ENCODE measurements at places on chromosomes 5 and 9.

DNA sequence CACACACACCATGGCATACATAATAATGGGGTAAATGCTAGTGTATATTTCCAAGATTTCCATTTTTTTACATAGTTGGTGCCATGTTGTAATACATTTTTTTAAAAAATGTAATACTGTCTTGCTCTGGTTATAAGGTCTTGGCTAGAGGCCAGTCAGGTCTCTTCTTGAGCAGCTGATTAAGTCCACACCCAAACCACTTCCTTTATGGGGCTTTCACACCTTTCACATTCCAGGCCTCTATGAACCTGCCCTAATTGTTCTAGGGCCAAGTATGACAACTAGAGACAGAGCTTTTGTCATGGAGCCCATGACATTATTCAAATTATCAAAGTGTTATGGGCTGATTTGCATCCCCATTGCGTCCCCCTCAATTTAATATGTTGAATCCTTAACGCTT, 495.6 kb upstream of the CTNND2 start:
- H3K27me3 ChIP-seq, result no peaks in the 10 kb centered on the region
- DNase-seq, result no peak
- no peaks in the 10 kb centered on the region for H3K36me3 ChIP-seq

DNA sequence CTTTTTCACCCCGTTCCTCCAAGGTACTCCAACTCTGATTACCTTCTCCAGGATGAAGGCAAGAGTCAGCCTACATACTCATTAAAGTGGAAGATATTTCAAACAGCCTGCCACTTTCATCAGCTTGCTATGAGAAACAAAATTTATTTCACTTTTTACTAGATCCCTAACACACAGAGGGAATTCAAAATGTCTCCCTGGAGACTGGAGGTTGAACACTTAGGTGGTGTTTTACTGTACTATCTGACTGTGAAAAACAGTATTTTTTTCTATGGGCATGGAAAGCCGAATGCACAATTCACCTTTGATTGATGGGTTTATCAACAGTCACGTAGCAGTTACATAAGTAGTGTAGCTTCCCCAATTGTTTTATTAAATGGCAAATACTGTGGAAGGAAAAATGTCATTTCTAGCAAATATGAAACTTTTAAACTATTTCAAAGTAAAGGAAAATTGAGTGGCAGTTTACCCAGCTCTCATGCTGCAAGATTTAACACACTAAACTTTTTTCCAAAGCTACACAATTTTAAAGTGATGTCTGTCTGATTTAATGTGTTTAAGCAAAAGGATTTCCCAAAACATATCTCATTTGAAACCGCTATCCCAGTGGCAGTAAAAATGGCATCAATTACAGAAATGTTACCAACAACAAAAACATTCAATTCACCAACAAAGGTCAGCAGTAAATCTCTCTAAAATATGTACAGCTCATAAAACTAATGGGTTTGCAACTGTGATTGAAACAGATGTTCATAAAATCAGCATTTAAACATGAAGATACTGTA, 125.0 kb upstream of the TLE4 start:
- DNase-seq, result no peak
- H3K36me3 ChIP-seq, result no peaks in the 10 kb centered on the region
- no peak overlapping the region for H3K4me3 ChIP-seq
- H3K27ac ChIP-seq, result no peak overlapping the region
- no peaks in the 10 kb centered on the region for H3K27me3 ChIP-seq
- H3K4me1 ChIP-seq, result no peaks in the 10 kb centered on the region

GRCh38 chr5:179265514-179266290, 79.6 kb downstream of the ADAMTS2 start:
- no peak overlapping the region for H3K27ac ChIP-seq
- no peaks in the 10 kb centered on the region for H3K36me3 ChIP-seq
- no peaks in the 10 kb centered on the region for H3K27me3 ChIP-seq
- no peak for DNase-seq
- H3K4me1 ChIP-seq, result no peaks in the 10 kb centered on the region

GRCh38 chr9:107755246-107755645, 265.7 kb upstream of the KLF4 start:
- H3K4me3 ChIP-seq, result no peak overlapping the region
- no peaks in the 10 kb centered on the region for H3K27me3 ChIP-seq
- H3K4me1 ChIP-seq, result no peaks in the 10 kb centered on the region
- no peak for DNase-seq
- no peaks in the 10 kb centered on the region for H3K36me3 ChIP-seq

- H3K27me3 ChIP-seq, result no peaks in the 10 kb centered on the region
- no peaks in the 10 kb centered on the region for H3K36me3 ChIP-seq
- no peaks in the 10 kb centered on the region for H3K4me1 ChIP-seq
- DNase-seq, result no peak
- H3K4me3 ChIP-seq, result no peak overlapping the region
These were observed 437.5 kb downstream of the TMEM232 start for GRCh38 chr5:110288766-110289511.

- no peaks in the 10 kb centered on the region for H3K4me1 ChIP-seq
- no peaks in the 10 kb centered on the region for H3K36me3 ChIP-seq
- no peak overlapping the region for H3K4me3 ChIP-seq
- H3K27me3 ChIP-seq, result no peaks in the 10 kb centered on the region
- DNase-seq, result no peak
- H3K27ac ChIP-seq, result no peak overlapping the region
These were observed 27.1 kb upstream of the N4BP3 start for GRCh38 chr5:178086266-178086665.

- no peak overlapping the region for H3K27ac ChIP-seq
- H3K36me3 ChIP-seq, result no peaks in the 10 kb centered on the region
- H3K4me1 ChIP-seq, result no peaks in the 10 kb centered on the region
- DNase-seq, result no peak
- H3K4me3 ChIP-seq, result no peak overlapping the region
These were observed 43.6 kb downstream of the GRIA1 start for GRCh38 chr5:153534102-153534501.

GRCh38 chr9:127305838-127306226, 41.3 kb downstream of the GARNL3 start:
- H3K4me1 ChIP-seq, result no peaks in the 10 kb centered on the region
- no peaks in the 10 kb centered on the region for H3K27me3 ChIP-seq
- H3K36me3 ChIP-seq, result no peaks in the 10 kb centered on the region
- DNase-seq, result no peak
- H3K27ac ChIP-seq, result no peak overlapping the region

DNA sequence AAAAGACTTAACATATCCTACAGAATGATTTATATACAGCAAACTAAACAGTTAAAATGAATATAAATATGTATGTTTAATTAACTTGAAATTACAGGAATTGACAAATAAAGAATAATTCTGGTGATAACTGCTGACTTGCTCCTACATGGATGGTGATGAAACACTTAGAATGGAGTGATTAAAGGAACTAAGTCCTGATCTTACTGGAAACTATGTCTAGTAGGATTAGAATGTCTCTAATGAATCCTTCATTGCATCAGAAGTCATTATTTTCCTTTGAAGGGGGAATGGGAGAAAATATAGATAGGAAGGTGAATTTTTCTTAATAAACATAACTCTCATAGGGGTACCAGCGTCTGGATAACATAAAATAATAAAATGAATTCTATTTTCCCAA, 77.1 kb downstream of the CAMK4 start:
- no peak overlapping the region for H3K4me3 ChIP-seq
- H3K27ac ChIP-seq, result no peak overlapping the region
- no peaks in the 10 kb centered on the region for H3K27me3 ChIP-seq
- peaks cover 7% of the 10 kb centered on the region for H3K4me1 ChIP-seq
- no peak for DNase-seq

GRCh38 chr5:174724484-174725260, at the start of gene MSX2:
Gene MSX2, plus strand, starts transcription at chr5:174724582. Its CDS starts 78 bp downstream, at chr5:174724660.
- no peak for DNase-seq
- no peak within 1 kb of the TSS for H3K27ac ChIP-seq
- peaks cover 12% of the 10 kb centered on the region for H3K4me1 ChIP-seq
- peaks cover 43% of the 10 kb centered on the region for H3K27me3 ChIP-seq

- H3K4me3 ChIP-seq, result no peak overlapping the region
- DNase-seq, result no peak
- no peaks in the 10 kb centered on the region for H3K27me3 ChIP-seq
- no peaks in the 10 kb centered on the region for H3K36me3 ChIP-seq
- no peak overlapping the region for H3K27ac ChIP-seq
These were observed 440.6 kb upstream of the IZUMO3 start for GRCh38 chr9:24986331-24986730.

GRCh38 chr9:70954126-70954525, 167.3 kb downstream of the TRPM3 start:
- no peaks in the 10 kb centered on the region for H3K36me3 ChIP-seq
- H3K4me3 ChIP-seq, result no peak overlapping the region
- H3K27me3 ChIP-seq, result no peaks in the 10 kb centered on the region
- no peak overlapping the region for H3K27ac ChIP-seq

GRCh38 chr5:143023411-143024096, 253.4 kb downstream of the ARHGAP26 start:
- H3K4me1 ChIP-seq, result peaks cover 18% of the 10 kb centered on the region
- no peak for DNase-seq
- H3K27me3 ChIP-seq, result no peaks in the 10 kb centered on the region
- H3K36me3 ChIP-seq, result no peaks in the 10 kb centered on the region
- H3K4me3 ChIP-seq, result no peak overlapping the region

- no peaks in the 10 kb centered on the region for H3K36me3 ChIP-seq
- no peak for DNase-seq
- no peak overlapping the region for H3K27ac ChIP-seq
- H3K27me3 ChIP-seq, result no peaks in the 10 kb centered on the region
- no peak overlapping the region for H3K4me3 ChIP-seq
- H3K4me1 ChIP-seq, result no peaks in the 10 kb centered on the region
These were observed 48.6 kb upstream of the TLE1 start for GRCh38 chr9:81737871-81738507.

- H3K36me3 ChIP-seq, result no peaks in the 10 kb centered on the region
- H3K4me1 ChIP-seq, result no peaks in the 10 kb centered on the region
- H3K4me3 ChIP-seq, result no peak overlapping the region
- DNase-seq, result no peak
- no peak overlapping the region for H3K27ac ChIP-seq
These were observed 19.4 kb upstream of the RECK start for GRCh38 chr9:36017278-36017677.

- H3K27me3 ChIP-seq, result no peaks in the 10 kb centered on the region
- H3K27ac ChIP-seq, result no peak overlapping the region
- no peaks in the 10 kb centered on the region for H3K36me3 ChIP-seq
- H3K4me3 ChIP-seq, result no peak overlapping the region
These were observed 102.1 kb downstream of the SUSD1 start for GRCh38 chr9:112072721-112073638.

DNA sequence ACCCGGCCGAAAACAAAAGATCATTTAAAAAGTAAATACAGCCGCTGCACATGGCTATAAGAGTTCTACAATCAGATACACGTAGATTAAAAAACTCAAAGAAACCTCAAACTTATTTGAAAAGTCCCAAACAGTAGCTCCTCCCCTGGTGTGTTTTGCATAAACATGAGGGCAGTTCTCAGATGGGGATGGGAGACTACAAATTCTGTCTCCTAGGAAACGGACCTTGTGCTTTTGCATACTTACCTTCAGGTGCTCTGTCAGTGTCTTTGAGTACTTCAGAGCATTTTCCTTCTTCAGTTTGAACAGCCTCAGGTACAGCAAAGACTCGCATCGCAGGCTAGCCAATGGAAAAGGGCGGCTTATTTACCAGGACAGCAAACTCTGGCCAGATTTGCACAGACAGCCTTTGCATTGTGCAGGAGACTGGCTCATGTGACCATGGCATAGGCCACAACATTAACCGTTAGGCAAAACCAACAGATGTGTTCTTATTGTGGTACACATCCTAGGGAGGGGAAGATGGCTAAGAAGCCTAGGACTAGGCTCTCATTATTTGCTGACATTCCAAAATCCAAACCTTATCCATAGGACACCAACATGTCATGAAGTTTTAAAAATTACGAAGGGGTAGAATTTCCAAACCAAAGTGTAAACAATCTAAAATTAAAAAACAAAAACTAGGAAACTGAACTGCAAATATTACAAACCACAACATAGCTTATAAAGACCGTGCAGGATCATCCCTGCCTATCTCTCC, 12.8 kb downstream of the LEAP2 start:
- H3K27ac ChIP-seq, result no peak overlapping the region
- no peak overlapping the region for H3K4me3 ChIP-seq
- H3K4me1 ChIP-seq, result no peaks in the 10 kb centered on the region
- H3K27me3 ChIP-seq, result no peaks in the 10 kb centered on the region
- H3K36me3 ChIP-seq, result peaks cover 31% of the 10 kb centered on the region
- no peak for DNase-seq

- H3K27ac ChIP-seq, result peak overlapping the region; percentile 87
- H3K36me3 ChIP-seq, result no peaks in the 10 kb centered on the region
- no peaks in the 10 kb centered on the region for H3K27me3 ChIP-seq
These were observed 4.0 kb upstream of the TRAF2 start for GRCh38 chr9:136882109-136882946.

- no peaks in the 10 kb centered on the region for H3K27me3 ChIP-seq
- no peak for DNase-seq
- H3K4me3 ChIP-seq, result no peak overlapping the region
- no peak overlapping the region for H3K27ac ChIP-seq
- H3K4me1 ChIP-seq, result no peaks in the 10 kb centered on the region
- H3K36me3 ChIP-seq, result no peaks in the 10 kb centered on the region
These were observed 134.6 kb downstream of the TTLL11 start for GRCh38 chr9:121958530-121958929.

DNA sequence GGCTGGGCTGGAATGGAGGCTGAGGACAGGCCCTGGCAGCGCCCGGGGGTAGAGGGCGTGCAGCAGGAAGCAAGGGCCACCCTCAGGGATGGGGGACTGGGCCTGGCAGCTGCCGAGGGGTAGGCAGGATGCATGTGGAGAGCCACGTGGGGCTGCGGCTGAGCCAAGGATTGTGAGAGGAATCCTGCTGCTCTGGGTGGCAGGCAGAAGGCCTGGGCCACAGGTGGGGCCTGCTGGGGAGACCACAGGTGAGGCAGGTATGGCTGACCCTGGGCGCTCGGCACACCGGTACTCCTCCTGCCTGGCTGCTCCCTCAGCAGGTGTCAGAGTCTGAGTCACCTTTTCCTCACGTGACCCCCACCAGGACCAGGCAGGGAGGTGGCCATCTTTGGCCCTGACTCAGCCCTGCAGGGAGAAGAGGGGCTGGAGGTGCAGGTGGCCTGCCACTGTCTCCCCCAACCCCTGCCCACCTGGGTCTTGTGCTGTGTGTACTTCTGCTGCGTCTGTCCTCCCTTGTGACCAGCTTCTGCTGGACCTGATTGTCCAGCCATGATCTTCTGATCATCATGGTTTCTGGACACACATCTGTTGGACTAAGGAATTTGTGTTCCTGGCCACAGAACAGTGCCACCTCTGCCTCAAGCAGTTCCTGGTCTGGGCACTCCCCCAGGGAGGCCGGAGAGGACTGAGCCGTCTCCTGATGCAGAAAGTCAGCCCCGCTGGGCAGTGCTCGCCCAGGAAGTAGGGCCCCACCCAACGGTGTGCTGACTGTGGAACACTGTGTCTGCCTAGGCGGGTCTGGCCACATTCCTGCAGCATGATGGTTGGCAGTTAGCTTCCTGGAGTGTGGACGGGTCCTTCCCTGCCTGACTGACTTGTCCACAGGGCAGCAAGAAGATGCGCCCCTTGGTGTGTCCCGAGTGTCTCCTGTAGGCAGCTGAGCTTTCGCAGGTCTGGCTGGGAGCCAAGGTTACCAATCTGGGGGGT, 6.4 kb downstream of the ARRDC1 start:
- DNase-seq, result no peak
- peaks cover 32% of the 10 kb centered on the region for H3K4me1 ChIP-seq
- H3K4me3 ChIP-seq, result no peak overlapping the region
- no peak overlapping the region for H3K27ac ChIP-seq
- H3K27me3 ChIP-seq, result no peaks in the 10 kb centered on the region

Measured in CD4-positive, alpha-beta memory T cell (primary cell).